Cardiac muscle cell (in vitro differentiated cells and primary cell): ENCODE measurements at places on chromosomes 16 and 17. TPM values are rescaled to one million over a fixed set of nuclear protein-coding genes. Genes with fewer than 3 reads are reported as not detected.

The FSCN2 gene
- polyA plus RNA-seq: 1.5 and 2.4 TPM in 2 replicates

The C17orf113 gene
- 4.5 and 4.7 TPM in 2 replicates for polyA plus RNA-seq

DNA sequence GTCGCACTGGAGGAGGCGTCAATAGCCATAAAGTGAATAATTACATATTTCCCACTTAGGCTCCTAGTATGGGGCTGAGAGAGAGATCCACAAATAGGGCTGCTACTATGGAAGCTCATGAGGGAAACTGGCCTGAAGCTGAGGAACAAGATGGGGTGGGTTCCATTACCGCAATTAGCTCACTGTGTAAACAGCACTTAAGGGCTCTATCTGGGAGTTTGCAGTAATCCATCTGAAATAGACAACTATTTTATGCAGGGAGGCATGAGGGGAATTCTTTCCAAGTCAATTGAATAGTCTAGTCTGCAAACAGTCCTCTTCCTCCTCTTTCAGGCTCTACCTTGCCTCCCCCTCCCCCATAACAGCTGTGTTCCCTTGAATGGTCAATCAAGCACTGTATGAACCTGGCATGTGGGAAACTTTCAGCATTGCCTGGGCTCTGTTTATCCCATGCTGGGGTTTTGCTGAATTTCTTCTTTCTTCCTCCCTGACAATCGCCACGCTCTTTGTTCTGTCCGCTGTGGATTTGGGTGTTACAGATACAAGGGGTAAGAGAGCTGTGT is 56.1 kb upstream of the MAF start:
- H3K4me1 ChIP-seq: peaks cover 3% of the 10 kb centered on the region
- H3K4me3 ChIP-seq: no peak overlapping the region
- H3K27ac ChIP-seq: no peak overlapping the region

- no peak overlapping the region for H3K27ac ChIP-seq
- H3K27me3 ChIP-seq: no peaks in the 10 kb centered on the region
- peaks cover 23% of the 10 kb centered on the region for H3K4me1 ChIP-seq
- no peaks in the 10 kb centered on the region for H3K36me3 ChIP-seq
- no peak overlapping the region for H3K4me3 ChIP-seq
These were observed 50.3 kb downstream of the NFAT5 start for GRCh38 chr16:69616082-69616481.

DNA sequence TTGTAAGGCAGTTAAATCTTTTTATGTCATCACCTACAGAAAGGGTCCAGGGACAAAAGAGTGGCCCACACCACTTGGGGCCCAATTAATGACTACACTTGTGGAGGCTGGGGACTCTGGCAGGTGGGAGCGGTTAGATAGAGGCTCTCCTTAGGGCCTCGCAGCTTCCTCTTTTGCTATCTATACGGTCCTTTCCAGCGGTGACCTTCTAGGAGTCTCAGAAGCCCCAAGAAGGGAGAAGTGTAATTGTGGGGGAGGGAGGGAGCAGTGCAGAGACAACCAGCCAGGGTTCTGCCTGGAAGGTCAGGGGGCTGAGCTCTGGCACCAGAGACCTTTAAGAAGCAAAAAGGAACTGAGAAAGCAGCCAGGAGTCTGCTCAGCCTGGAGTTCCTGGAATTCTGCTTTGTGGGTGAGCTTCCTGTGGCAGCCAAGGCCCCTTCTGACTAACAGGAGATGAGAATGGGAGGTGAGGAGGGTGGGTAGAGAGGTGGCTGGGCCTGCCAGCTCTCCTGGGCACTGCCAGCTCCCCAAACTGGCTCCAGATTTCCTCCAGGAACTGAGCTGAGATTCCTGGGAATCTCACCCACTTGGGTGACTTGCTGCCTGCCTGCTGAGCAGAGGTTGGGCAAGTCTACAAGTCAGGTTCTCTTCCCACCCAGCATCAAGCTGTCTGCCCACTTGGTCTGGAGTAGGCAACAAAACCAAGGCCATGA is 16.3 kb upstream of the MAP3K14 start:
- no peaks in the 10 kb centered on the region for H3K36me3 ChIP-seq
- no peak for DNase-seq
- no peak overlapping the region for H3K4me3 ChIP-seq
- no peak overlapping the region for H3K27ac ChIP-seq
- no peaks in the 10 kb centered on the region for H3K4me1 ChIP-seq

DNA sequence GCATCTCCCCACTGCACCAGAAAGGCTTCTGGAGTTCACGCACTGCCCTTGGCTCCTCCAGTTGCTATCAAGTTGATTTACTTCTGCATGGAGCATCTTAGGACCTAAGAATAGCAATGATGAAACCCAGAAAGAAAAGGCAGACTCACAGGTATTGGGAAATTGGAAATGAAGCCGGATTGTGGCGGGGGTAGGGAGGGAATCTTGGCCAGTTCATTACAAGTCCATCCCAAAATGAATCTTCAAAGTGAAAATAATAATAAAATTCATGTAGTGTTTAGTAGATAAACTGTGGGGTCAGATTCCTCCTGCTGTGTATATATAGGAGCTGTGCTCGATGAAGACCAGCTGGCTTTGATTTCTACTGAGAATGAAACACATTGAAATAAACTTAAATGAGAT is 33.7 kb downstream of the TEKT3 start:
- no peak overlapping the region for H3K4me3 ChIP-seq
- H3K27ac ChIP-seq: no peak overlapping the region
- peak; percentile 29 for DNase-seq
- no peaks in the 10 kb centered on the region for H3K4me1 ChIP-seq
- no peaks in the 10 kb centered on the region for H3K36me3 ChIP-seq

GRCh38 chr17:40447148-40447644 is 3.9 kb downstream of the IGFBP4 start:
- peaks cover 30% of the 10 kb centered on the region for H3K4me1 ChIP-seq
- H3K27me3 ChIP-seq: no peaks in the 10 kb centered on the region
- H3K36me3 ChIP-seq: no peaks in the 10 kb centered on the region
- no peak for DNase-seq

DNA sequence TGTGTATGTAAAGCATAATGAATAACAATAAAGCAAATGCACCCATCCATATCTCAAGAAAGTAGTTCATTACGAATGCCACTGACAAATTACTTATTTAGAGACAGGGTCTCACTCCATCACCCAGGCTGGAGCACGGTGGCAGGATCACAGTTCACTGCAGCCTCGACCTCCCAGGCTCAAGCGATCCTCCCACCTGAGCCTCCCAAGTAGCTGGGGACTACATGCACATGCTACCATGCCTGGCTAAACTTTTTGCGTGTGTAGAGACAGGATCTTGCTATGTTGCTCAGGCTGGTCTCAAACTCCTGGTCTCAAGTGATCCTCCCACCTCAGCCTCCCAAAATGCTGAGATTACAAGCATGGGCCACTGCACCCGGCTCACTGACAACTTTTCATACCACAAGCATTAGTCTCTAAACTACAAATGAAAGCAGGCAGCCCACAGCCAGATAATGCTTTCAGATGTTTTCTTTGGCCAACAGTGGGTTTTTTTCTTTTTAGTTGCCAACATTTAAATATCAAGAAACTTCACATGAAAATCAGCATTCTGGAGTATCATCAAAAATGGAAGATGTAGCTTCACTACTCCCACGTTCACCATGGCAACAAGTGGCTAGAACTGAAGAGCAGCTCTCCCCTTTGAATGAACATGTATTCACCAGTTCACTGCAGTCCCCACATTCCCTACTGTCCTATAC is 7.7 kb downstream of the ARHGAP17 start:
- no peak overlapping the region for H3K4me3 ChIP-seq
- DNase-seq: no peak
- H3K4me1 ChIP-seq: no peaks in the 10 kb centered on the region

- DNase-seq: no peak
- no peak overlapping the region for H3K27ac ChIP-seq
- H3K36me3 ChIP-seq: no peaks in the 10 kb centered on the region
- H3K4me3 ChIP-seq: no peak overlapping the region
These were observed 108.9 kb downstream of the TANGO6 start for GRCh38 chr16:68951991-68952877.

GRCh38 chr17:70206361-70207010 is 37.2 kb downstream of the KCNJ2 start:
- no peak for DNase-seq
- H3K4me3 ChIP-seq: no peak overlapping the region
- no peaks in the 10 kb centered on the region for H3K4me1 ChIP-seq
- H3K36me3 ChIP-seq: no peaks in the 10 kb centered on the region

GRCh38 chr17:41265078-41265477 is at the start of gene KRTAP9-6:
TSS of gene KRTAP9-6 (plus strand) at chr17:41265378. CDS start at chr17:41265378, 0 bp downstream.
- H3K36me3 ChIP-seq: no peaks in the 10 kb centered on the region
- no peak within 1 kb of the TSS for H3K4me3 ChIP-seq
- peaks cover 24% of the 10 kb centered on the region for H3K27me3 ChIP-seq
- H3K27ac ChIP-seq: no peak within 1 kb of the TSS

DNA sequence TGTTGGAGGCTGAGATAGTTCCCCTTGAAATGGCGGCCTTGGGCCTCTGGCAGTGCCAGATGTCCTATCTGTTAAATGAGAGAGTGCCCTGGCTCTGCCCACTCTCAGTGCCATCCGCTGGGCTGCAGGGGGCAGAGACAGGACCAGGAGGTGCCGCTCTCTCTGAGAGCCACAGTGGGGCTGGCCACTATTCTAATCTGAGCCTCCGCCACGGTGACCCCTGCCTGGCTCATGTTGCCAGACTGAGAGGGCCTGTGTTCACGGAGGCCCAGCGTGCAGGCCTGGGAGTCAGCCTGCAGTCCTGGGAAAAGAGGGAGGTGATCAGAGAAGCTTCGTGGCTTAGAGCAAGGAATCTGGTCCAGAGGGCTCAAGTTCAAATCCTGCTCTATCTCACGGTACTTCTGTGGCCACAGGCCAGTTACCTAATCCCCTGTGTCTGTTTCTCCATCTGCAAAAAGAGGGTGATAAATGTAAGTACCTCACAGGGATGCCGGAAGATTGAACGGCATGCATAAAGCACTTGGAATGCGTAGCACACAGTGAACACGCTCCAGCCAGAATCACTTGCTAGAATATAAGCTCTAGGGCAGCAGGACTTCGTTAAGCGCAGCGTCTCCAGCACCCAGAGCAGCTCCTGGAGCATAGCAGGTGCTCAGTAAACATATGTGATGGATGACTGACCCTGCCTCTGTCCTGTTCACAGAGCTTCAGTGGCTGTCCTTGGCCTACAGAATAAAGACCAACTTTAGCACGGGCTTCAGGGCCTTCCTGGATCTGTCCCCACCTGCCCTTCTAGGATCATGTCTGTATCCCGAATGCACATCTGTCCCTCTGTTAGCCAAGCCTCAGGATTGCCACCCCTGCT is 6.3 kb downstream of the ATP2A3 start:
- no peak overlapping the region for H3K4me3 ChIP-seq
- H3K27me3 ChIP-seq: peaks cover 17% of the 10 kb centered on the region
- no peaks in the 10 kb centered on the region for H3K36me3 ChIP-seq
- H3K4me1 ChIP-seq: peaks cover 15% of the 10 kb centered on the region

- peaks cover 17% of the 10 kb centered on the region for H3K4me1 ChIP-seq
- H3K36me3 ChIP-seq: no peaks in the 10 kb centered on the region
- peak; percentile 59 for DNase-seq
- no peaks in the 10 kb centered on the region for H3K27me3 ChIP-seq
- H3K27ac ChIP-seq: no peak overlapping the region
- H3K4me3 ChIP-seq: no peak overlapping the region
These were observed 223.1 kb downstream of the SEC14L1 start for GRCh38 chr17:77363821-77364361.

DNA sequence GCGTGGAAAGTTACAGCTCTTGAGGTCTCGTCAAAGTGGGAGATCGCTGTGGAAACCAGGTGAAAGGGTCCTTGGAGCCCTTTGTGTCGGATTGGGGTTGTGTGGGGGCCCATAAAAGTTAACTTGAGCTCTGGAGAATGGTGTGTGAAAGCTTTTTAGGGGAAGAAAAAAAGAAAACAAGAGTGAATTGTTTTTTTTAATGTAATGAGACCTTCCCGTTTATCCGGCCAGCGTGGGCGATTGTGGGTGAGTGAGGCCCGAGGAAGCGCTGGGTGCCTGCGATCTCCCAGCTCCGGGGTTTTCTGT is 150.6 kb downstream of the MSI2 start:
- H3K4me3 ChIP-seq: no peak overlapping the region
- H3K4me1 ChIP-seq: peaks cover 50% of the 10 kb centered on the region
- H3K27ac ChIP-seq: peak overlapping the region; percentile 71
- no peak for DNase-seq
- no peaks in the 10 kb centered on the region for H3K36me3 ChIP-seq

DNA sequence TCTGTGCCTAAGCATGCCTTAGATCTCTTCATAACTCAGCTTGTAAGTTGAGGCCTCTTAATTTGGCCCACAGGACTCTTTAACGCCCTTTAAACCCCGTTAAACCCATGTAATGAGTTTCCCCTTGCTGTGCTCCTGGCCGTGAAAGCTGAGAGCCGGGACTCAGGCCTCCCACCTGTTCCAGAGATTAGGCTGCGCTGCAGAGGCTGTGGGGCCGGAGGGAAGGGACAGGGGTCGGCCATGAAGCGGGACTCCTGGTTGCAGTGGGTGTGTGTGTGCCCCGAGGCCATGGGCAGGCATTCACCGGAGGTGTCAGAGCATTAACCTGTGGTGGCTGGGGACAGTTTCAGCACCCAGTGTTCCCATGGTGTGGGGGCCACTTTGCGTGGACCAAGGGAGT is 150.8 kb upstream of the IRX3 start:
- no peak for DNase-seq
- H3K27ac ChIP-seq: no peak overlapping the region
- H3K36me3 ChIP-seq: no peaks in the 10 kb centered on the region
- H3K4me3 ChIP-seq: no peak overlapping the region
- no peaks in the 10 kb centered on the region for H3K27me3 ChIP-seq
- H3K4me1 ChIP-seq: no peaks in the 10 kb centered on the region
